ENCODE measurements at places on chromosomes 1 and 21. TPM values are rescaled to one million over a fixed set of nuclear protein-coding genes. Genes with fewer than 3 reads are reported as not detected.

The TDRD5 gene
- total RNA-seq: not detected

The LEFTY1 gene
- total RNA-seq: 0.13 TPM

The LCE2A gene
- total RNA-seq: not detected

The RHOC gene
- 360 TPM for total RNA-seq

The GREM2 gene
- total RNA-seq: 14.7 TPM

The VSIG8 gene
- total RNA-seq: 0.07 TPM

The RGS7 gene
- 1.0 TPM for total RNA-seq

The WNT2B gene
- total RNA-seq: 4.7 TPM

The PUSL1 gene
- 13.4 TPM for total RNA-seq

The ADAMTS4 gene
- 14.7 TPM for total RNA-seq

The OLIG2 gene
- not detected for total RNA-seq

The ZNF648 gene
- not detected for total RNA-seq

The MYCBP gene
- 2.7 TPM for total RNA-seq

The TMPRSS3 gene
- not detected for total RNA-seq

The ATP5PB gene
- total RNA-seq: 209 TPM

The CELA3B gene
- not detected for total RNA-seq

The CEP170 gene
- 292 TPM for total RNA-seq

The PSMG1 gene
- total RNA-seq: 35.1 TPM

The SYTL1 gene
- total RNA-seq: 0.07 TPM

The BRDT gene
- not detected for total RNA-seq

The SLC6A17 gene
- total RNA-seq: 0.79 TPM

The CFHR2 gene
- not detected for total RNA-seq

The SLC25A44 gene
- total RNA-seq: 11.3 TPM

The BMP8A gene
- 0.33 TPM for total RNA-seq

The NECTIN4 gene
- 0.13 TPM for total RNA-seq

The PGLYRP3 gene
- not detected for total RNA-seq

The ICOSLG gene
- 1.5 TPM for total RNA-seq

The LYPD8 gene
- not detected for total RNA-seq

The S100A3 gene
- 1.7 TPM for total RNA-seq

The C8A gene
- total RNA-seq: not detected

The USH2A gene
- total RNA-seq: under 0.01 TPM

The TMEM125 gene
- total RNA-seq: not detected

The NTPCR gene
- 12.0 TPM for total RNA-seq

All from smooth muscle cell of the pulmonary artery (primary cell).